NAMALWA (cell line): ENCODE measurements at places on chromosomes 12 and 14.

- no peak for DNase-seq
These were observed 584.8 kb downstream of the ETNK1 start for GRCh38 chr12:23209793-23210192.

- DNase-seq, result no peak
These were observed 80.0 kb downstream of the LGMN start for GRCh38 chr14:92668276-92668973.

DNA sequence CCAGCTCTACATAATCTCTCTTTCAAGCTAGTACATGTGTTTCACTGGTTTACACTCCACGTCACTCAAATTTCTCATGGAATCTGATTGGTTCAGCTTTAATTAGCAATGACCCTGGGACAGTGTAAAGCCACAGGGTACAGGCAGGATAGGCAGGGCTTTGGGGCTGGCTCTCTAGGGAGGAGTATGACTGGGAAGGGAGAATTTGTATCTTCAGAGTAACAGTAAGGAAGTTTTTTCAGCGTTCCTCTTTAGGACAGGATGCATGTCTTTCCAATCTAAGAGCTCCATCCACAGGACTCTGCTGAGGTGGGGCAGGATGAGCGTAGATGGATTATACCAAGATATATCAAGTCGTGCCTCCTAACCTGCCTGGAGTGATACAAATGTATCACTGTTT is 112.0 kb upstream of the CLEC14A start:
- no peak for DNase-seq

GRCh38 chr12:54390668-54391551 is 6.4 kb upstream of the ZNF385A start:
- peak; percentile 75 for DNase-seq

DNA sequence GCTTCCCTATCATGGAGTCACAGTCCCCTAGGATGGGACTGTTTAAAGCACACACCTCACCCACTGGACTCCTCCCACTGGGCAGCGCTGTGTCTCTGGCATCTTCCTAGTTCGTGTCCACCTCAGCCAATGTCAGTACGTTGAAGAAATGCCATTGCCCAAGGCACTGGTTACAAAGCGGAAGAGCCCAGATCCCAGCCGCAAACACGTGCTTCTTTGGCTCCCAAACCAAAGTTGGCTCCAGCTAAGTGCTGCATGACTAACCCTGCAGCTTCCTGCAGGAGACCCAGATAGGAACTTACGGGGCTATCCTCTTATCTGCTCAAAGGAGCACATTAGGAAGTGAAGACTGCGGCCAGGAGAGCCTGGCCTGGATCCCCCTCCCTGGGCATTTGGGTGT is 9.3 kb downstream of the SYNE3 start:
- no peak for DNase-seq

- no peak for DNase-seq
These were observed 12.9 kb upstream of the TRIM9 start for GRCh38 chr14:51107801-51108200.

DNA sequence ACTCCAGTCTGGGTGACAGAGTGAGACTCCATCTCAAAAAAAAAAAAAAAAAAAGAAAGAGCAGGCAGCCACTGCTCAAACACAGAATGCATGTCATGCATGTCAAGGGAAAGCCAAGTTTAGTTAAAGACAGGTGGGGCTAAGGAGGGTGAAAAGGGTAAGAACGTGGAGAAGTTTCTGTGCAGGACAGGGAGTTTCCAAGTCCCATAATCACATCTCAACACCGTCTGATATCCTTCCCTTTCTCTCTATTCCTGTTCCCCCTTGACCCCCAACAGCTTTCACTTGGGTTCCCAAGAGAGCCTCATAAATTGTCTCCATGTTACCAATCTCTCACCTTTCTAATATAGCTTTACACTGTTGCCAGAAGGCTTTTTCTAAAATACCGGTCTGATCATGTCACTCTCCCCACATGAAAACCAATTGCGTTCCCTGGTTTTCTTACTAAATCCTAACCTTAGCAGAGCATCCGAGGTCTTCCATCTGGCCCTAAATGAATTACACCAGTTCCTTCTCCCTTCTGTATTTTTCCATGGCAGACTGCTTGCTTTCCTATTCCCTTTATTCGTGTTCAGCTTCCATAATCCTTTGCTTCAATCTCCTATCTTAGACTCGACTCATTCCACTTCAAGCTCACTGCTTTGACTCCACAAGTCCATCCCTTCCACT is 37.0 kb downstream of the LIMA1 start:
- no peak for DNase-seq

- no peak for DNase-seq
These were observed 1250.1 kb downstream of the TMEM121 start for GRCh38 chr14:106776395-106776983.
